Calu3 (cell line): ENCODE measurements at places on chromosomes 16 and 17. TPM values are rescaled to one million over a fixed set of nuclear protein-coding genes. Genes with fewer than 3 reads are reported as not detected.

DNA sequence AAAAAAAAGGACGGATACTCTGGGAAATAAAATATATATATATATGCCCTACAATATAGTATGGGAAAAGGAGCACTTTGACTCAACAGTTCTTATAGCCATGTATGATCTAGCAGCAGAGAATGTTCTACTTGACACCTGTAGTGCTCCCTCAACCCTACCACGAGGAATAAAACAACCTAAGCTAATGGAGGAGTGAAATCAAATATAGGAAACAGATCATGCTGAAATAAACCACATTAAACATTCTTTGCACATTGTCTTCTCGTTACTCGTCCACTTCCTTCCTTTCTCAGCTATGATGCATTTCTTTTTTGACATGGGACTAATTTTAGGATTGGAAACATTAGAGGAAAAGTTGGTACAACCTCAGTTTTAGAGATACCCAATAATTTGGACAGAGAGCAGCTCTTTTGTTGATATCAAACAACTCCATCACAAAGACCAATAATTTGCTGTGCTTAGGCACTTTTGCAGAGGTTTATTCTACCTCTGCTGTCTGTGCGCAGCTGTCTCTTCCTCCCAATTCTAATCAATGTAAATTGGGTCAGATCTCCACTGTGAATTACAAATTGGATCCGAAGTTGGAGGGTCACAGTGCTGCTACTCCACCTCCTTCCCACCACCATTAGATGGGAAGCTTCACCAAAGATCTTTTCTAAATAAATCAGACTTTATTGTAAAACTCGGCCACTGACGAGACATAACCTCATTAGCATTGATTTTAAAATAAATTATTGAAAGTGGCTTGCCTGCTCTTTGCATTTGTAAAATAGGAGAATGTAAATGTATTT, 65.8 kb downstream of the SNX11 start:
- no peak for DNase-seq
- no peaks in the 10 kb centered on the region for H3K27me3 ChIP-seq
- no peak overlapping the region for H3K27ac ChIP-seq

GRCh38 chr16:69055008-69055407, 50.4 kb upstream of the HAS3 start:
- no peaks in the 10 kb centered on the region for H3K36me3 ChIP-seq
- peaks cover 15% of the 10 kb centered on the region for H3K4me1 ChIP-seq
- H3K27ac ChIP-seq, result no peak overlapping the region
- DNase-seq, result no peak
- no peak overlapping the region for H3K4me3 ChIP-seq

DNA sequence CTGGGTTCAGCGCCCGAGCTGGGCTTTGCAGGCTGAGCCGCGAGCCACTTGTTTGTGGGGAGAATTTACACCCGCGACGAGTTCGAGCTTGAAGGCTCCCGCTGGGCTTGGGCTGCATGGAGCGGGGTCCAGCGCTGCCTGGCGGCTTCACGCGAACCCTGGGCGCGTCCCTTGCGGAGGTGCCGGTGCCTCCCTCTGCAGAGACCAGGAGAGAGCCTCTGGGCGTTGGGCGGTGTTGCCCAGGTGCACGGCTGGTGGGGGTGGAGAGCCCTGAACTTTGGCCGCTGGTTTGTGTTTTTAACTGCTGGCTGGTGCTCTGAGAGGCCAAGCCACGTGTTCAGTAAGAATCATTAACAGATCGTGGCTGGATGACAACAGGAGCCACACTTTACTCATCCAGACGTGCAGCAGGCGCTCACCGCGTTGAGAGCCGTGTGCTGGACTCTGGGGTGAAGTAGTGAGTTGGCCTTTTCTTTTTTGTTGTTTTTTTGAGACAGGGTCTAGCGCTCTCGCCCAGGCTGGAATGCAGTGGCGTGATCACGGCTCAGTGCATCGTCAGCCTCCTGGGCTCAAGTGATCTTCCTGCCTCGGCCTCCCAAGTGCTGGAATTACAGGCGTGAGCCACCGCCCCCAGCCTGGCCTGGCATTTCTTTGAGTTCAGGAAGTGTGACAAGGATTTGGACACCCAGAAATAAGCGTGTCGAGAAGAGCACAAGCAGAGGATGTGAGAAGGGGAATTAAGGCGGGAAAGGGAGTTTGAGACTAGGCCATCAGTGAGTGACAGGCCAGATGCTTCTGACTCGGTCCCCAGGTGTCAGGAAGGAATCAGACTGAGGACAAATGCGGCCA, 827 bp downstream of the CDK10 start:
- H3K4me3 ChIP-seq, result peak overlapping the region; percentile 82
- H3K27me3 ChIP-seq, result no peaks in the 10 kb centered on the region
- H3K36me3 ChIP-seq, result peaks cover 75% of the 10 kb centered on the region
- peaks cover 10% of the 10 kb centered on the region for H3K4me1 ChIP-seq

- H3K27me3 ChIP-seq, result no peaks in the 10 kb centered on the region
- H3K36me3 ChIP-seq, result no peaks in the 10 kb centered on the region
- DNase-seq, result no peak
- no peak overlapping the region for H3K4me3 ChIP-seq
Observed at GRCh38 chr17:70896843-70897242, 727.5 kb downstream of the KCNJ2 start.

DNA sequence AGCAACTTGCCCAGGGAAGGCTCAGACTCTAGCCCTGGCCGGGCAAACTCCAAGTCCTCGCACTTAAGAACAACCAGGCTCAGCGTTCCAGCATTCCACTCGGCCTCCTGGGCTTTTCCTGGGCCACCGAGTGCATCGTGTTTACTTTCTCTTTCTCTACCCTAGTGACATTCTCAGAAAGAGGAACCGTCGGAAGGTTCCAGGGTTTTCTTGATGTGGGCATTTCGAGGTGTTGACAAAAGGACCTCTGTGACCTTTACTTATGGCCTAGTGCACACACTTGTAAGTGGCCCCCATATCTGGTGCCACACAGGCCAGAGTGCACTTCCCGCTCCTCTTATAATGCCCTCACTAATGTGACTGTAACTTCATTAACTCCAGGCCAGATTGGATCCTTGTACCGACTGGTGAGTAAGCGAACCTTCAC, 3.1 kb upstream of the BANP start:
- H3K27me3 ChIP-seq, result no peaks in the 10 kb centered on the region
- H3K4me1 ChIP-seq, result peaks cover 49% of the 10 kb centered on the region
- peaks cover 64% of the 10 kb centered on the region for H3K36me3 ChIP-seq
- no peak overlapping the region for H3K27ac ChIP-seq

DNA sequence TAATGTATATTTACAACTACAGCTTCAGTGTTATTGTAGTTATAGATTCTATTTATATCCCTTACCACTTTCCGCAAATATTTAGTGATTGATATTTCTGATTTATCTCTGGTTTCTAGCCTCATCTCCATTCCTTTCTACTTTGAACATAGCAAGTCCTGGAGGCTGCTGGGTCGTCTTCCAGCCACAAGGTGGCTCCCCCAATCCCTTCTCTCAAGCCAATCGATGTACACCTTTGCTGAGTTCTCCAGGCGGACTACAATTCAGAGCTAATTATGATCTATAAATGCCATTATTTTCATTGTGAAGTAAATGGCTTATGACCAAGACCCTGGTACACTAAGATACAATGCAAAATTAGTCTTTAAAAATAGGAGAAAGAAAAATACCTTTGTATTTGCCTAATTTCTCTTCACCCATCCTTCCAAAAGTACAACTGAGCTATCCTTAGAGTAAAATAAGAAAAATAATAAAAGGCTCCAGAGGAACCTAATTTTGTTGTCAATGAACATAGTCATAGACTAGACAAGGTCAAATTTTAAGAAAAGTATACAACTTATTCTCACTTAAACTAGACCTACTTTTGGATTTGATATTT, 122.1 kb downstream of the SKAP1 start:
- no peak overlapping the region for H3K27ac ChIP-seq
- no peaks in the 10 kb centered on the region for H3K27me3 ChIP-seq
- H3K36me3 ChIP-seq, result no peaks in the 10 kb centered on the region
- peak; percentile 79 for DNase-seq

- peak; percentile 71 for DNase-seq
- H3K4me3 ChIP-seq, result no peak overlapping the region
- no peaks in the 10 kb centered on the region for H3K36me3 ChIP-seq
Observed at GRCh38 chr16:24504472-24505345, 34.7 kb upstream of the RBBP6 start.

DNA sequence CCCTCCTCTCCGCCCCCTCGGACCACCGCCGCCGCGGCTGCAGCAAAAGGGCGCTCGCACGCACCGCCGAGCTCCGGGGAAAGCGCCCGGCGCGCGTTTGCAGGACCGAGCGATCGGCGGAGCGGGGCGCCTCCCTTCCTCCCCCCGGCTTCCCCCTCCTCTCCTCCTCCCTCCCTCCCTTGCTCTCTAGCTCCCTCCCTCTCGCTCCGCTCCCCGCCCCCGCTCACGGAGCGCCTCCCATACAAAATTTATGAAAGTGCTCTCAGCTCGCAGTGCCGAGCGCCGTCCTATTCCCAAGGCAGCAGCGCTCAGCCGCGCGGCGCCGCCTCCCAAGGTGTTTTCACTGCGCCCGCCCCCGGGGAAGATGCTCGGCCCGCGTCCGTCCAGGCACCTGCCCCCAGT, at the start of gene RTN4RL1:
RTN4RL1 (minus strand) TSS at position 115 of the 402 bp plus-strand sequence. CDS start 469 bp downstream, outside the sequence.
- peak within 1 kb of the TSS; percentile 56 for H3K4me3 ChIP-seq
- no peak within 1 kb of the TSS for H3K27ac ChIP-seq
- DNase-seq, result peak; percentile 27

DNA sequence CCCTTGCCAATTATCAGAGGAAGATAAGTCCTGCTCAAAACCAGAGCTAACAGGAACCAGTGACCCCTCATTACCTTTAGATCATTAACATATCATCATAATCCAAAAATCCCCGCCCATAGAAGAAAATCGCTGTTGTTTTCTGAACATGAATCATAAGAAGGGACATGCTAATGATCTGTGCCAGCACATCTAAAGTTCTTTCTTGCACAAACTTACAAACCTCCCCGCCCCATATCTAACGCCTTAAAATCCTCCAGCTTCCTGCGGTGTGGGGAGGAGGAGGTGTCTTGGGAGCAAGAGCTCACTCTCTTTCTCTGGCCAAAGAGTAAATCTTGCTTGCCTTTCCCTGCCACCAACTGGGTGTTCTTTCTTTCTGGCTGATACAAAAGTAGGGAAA, 78.3 kb downstream of the IRX3 start:
- H3K36me3 ChIP-seq, result no peaks in the 10 kb centered on the region
- no peak for DNase-seq
- H3K27ac ChIP-seq, result no peak overlapping the region
- peaks cover 99% of the 10 kb centered on the region for H3K27me3 ChIP-seq
- no peak overlapping the region for H3K4me3 ChIP-seq
- no peaks in the 10 kb centered on the region for H3K4me1 ChIP-seq

Gene PABPN1L
- not detected in 2 replicates for total RNA-seq

Gene DUSP3
- total RNA-seq, result 80.3 and 81.9 TPM in 2 replicates

Gene TNFSF12
- total RNA-seq, result 7.7 and 8.4 TPM in 2 replicates

Gene REXO5
- total RNA-seq, result 10.1 and 10.4 TPM in 2 replicates

Gene ALOX12B
- not detected in 2 replicates for total RNA-seq
